ENCODE measurements at places on chromosomes 12 and 14. TPM values are rescaled to one million over a fixed set of nuclear protein-coding genes. Genes with fewer than 3 reads are reported as not detected.

The TTC6 gene
- total RNA-seq: 5.0 TPM

The PRH2 gene
- not detected for total RNA-seq

The HOXC4 gene
- total RNA-seq: 0.10 TPM

The DHRS4 gene
- total RNA-seq: 59.0 TPM

The LDHB gene
- total RNA-seq: 23.2 TPM

Data from left lobe of liver (tissue), 2 donors.